ENCODE measurements at places on chromosomes 7 and 10. TPM values are rescaled to one million over a fixed set of nuclear protein-coding genes. Genes with fewer than 3 reads are reported as not detected.

DNA sequence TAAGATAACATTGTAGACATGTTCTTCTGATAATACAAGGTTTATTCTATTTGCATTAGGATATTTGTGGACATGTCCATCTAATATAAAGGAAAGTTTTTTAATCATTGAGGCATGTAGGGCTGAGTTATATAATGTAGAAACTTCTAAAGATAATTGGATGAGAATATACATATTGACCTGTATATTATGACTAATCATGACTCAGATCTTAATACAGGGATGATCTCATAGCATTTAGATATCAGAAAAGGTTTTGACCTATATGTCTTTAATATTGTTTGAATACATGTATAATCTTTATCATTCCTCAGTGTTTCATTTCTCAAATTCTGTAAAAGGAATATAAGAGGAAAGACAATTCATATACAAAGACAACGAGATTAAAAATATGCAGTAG, 39.2 kb downstream of the CD36 start:
- DNase-seq = no peak

- DNase-seq = peak; percentile 30
Measured at GRCh38 chr7:27933671-27934565, 194.0 kb downstream of the TAX1BP1 start.

DNA sequence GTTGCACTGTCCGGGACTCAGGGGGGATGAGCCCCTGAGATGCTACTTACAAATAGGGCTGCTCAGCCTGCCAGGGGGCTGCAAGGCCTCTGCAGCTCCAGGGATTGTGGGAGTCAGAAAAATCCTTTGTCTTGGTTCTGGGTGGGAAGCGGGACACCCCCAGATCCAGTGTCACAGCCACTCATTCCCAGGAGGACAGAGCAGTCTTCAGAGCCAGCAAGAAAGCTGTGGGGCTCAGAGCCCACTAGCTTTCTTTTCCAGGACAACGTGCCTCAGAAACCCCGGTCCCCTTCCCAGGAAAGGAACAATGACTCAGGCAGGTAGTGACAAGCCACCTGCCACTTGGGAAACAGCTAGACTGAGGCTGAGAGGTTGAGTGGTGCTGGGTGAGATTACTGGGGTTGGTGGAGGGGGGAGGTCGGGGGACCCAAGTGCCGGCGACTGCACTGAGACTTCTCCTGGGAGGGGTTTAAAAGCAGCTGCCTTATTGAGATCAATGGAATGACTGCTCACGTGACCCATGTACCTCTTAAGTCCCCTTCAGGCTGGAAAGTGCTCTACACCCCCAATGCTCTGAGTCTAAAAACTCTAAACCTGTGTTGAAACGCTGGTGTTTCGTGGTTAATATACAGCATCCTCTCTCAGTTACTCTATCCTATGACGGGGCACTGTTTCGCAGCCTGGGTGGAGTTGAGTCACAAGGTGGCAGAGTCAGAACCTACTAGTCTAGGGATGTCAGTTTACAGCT, 123.6 kb downstream of the UBE2H start:
- no peak for DNase-seq

DNA sequence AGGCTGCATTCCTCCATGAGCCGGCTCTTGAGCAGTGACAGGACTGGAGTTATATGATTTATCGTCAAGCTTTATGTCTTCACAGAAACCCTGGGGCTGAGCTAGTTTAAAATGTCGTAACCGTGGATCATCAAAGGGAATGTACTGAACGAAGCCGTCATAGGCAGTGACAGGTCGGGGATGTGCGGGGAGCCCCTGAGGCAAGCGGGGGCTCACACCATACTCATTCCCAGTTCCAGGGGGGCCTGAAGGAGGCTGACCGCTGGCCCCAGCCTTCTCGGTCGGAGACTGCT, 30.7 kb downstream of the JCAD start:
- no peak for DNase-seq

GRCh38 chr10:77593771-77594470, 43.7 kb downstream of the KCNMA1 start:
- DNase-seq = no peak

DNA sequence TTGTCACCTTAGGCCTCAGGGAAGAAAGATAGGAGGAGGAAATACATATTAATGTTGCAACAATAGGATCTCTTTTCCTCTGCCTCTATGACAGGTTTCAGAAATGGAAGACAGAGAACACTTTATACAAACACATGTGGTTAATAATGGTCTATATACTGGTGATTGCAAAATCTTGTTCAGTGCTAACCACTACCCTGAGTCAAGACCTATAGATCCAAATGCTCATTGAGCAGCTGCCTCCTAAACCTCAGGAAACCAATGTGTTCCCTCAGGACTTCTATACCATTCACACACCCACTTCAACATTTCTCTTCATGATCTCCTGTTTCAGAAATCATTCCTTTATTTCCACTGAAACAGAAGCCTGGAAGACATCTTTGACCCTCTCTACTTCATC, 32.5 kb upstream of the VWDE start:
- peak; percentile 4 for DNase-seq

DNA sequence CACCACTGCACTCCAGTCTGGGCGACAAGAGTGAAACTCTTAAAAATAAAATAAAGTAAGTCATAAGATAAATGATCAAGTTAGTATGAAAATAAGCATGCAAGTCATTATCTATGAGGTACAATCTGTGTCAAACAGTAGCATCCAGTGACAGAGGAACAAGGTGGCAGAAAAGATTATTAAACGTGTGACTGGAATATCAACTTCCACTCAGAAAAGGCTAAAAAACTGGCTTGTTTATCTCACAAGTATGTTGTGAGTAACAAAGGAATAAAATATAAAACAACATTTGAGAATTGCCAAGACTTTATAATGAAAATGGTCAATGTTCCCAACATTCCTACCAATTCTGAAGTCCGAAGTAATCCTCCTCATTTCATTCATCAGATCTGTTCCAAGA, 30.3 kb downstream of the ITGB1 start:
- no peak for DNase-seq

DNA sequence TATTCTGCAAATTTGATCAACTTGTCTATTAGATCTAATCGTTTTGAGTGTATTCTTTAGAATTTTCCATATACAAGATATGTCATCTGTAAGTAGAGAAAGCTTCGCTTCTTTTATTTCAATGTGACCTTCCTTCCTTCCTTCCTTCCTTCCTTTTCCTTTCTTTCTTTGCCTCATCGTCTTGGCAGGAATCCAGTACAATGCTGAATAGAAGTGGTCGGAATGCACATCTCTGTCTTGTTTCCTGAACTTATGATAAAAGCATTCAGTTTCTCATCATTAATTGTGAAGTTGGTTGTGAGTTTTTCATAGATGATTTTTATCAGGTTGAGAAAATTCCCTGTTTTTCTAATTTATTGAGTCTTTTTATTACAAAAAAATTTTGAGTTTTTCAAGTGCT, 300.7 kb upstream of the ZNF32 start:
- DNase-seq = no peak

GRCh38 chr10:115866691-115867090, 406.3 kb downstream of the GFRA1 start:
- DNase-seq = no peak

- DNase-seq = no peak
Measured at GRCh38 chr10:116457488-116457887, 29.8 kb downstream of the PNLIPRP3 start.

ZNF804B gene
- polyA plus RNA-seq = not detected

DDC gene
- 0.29 TPM for polyA plus RNA-seq

MYH16 gene
- 0.21 TPM for polyA plus RNA-seq

HTR5A gene
- polyA plus RNA-seq = not detected

Data from muscle of back (tissue), 13 donors.